ENCODE measurements at places on chromosomes 3 and 15.

- no peak for DNase-seq
These were observed 55.9 kb upstream of the POMGNT2 start for GRCh38 chr3:43161684-43162229.

GRCh38 chr3:115630850-115631249 is 7.5 kb downstream of the GAP43 start:
- DNase-seq = no peak

- DNase-seq = no peak
These were observed 26.9 kb downstream of the RAB11A start for GRCh38 chr15:65896236-65896635.

- DNase-seq = no peak
These were observed 84.9 kb downstream of the ARNT2 start for GRCh38 chr15:80489030-80489594.

- no peak for DNase-seq
These were observed 6.5 kb upstream of the TBC1D23 start for GRCh38 chr3:100254168-100254777.

DNA sequence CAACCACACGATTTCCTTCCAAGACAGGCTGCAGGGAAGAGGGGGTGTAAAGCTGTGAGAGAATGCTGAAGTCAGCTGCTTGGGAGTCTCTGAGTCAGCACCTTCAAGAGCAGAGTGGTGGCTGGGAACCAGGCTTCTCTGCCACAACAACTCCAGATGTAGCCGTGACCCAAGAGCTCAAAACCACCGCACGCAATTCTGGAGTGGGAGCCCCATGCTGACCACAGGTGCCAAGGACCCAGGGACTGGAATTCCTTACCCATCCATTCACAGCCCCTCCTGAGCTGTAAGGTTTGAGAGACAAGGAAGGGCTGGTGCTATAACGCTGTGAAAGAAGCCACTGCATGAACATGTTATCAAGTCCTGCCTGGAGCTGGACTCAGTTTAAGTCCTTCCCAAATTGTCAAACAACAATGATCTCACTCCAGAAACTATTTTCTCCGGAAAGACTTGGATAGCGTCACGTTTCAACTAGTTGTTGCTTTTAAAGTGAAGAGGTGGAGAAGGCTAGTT is 61.4 kb downstream of the UMPS start:
- DNase-seq = no peak
